ENCODE measurements at places on chromosomes 11 and 22.

DNA sequence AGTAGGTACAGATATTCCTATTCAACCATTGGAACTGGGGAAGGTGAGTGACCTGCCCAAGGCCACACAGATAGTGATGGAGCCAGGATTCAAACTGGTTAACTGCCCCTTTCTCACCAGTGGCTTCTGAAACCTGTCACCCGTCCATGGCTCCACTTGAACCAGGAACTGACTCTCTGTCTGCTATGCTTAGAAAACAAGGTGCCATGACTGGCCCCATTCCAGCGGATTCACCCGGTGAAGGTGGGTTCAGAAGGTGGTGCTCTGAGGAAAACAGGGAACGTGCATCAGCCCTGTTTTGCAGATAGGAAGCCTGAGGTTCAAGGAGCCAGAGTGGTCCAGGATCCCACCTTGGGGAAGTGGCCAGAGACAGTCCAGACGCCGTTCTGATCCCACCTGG, 2.6 kb upstream of the PATZ1 start:
- DNase-seq: no peak

DNA sequence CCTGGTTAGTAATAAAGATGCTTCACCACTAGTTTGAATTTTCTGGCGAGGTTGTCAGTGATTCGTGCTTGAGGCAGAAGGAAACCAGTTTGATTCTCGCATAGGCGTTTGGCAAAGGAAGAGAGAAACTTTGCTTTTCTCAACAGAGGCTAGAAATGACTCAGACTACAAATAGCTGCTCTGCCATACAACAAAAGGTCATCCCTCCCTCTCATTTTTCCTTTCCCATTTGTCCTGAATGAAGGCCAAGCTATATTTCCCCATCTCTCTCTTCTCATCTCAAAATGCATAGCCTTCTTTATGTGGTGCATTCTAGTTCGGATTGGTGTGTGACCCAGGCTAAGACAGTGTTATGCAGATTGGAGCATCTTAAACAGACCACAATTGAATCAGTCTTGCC, 741.4 kb downstream of the NTM start:
- DNase-seq: no peak

DNA sequence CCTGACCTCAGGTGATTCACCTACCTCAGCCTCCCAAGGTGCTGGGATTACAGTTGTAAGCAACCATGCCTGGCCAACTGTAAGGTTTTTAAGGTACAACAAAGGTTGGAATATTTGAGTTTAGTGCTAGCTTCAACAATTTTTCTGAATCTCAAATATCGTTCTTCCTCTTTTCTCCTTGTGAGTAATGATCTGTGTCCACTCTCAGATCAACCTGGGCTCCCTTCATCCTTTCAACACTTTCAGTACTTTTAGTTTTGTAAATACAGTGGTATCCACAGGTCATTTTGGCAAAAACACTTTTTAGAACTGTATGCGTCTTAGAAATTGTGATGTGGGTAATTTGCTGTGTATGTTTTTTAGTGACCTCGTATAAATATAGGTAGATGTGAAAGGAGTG, 7.9 kb downstream of the PACS1 start:
- no peak for DNase-seq

- DNase-seq: no peak
Measured at GRCh38 chr11:117931971-117932370, 2.8 kb upstream of the TMPRSS13 start.

- no peak for DNase-seq
Measured at GRCh38 chr11:3944198-3944597, 88.7 kb downstream of the STIM1 start.

DNA sequence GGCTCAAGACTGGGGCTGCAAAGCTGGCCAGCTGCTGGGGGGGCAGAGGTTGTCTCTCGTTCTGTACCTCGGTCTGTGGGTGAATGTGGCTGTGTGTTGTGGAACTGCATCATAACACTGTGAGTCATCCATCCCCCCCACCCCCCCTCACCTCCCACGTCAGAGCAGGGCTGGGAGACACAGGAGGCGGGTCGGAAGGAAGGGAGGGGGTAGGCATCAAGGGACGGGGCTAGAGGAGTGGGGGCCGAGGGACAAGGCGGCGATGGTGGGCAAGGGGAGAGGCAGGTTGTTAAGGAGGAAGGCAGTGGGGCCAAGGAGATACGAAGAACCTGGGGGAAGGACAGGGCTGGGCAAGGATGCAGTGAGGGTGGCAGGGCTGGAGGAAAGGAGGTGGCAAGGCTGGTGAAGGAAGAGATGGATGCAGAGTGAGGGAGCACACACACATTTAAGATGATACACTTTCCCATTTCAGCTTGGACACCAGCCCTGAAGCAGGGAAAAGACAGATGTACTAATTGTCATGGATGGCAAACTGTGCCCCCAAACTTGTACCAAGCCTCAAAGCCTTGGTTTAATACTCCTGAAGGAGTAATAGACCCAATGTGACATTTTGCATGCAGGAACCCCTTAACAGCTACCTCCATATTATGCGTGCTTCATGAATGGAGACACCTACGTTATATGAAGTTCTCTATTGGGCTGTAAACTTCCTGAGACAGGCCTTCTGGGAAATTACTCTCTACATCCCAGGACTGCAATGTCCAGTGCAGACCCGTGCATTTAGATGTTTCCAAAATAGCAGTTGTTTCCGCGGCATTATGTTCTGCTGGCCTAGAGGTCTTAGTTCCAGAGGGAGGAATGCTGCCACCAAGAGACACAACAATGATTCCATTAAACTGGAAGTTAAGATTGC, at the start of gene YPEL4:
YPEL4 (minus strand) TSS at position 87 of the 913 bp plus-strand sequence. CDS start 2,805 bp downstream, outside the sequence.
- peak; percentile 60 for DNase-seq

- DNase-seq: no peak
Measured at GRCh38 chr22:22021162-22021750, 38.7 kb upstream of the TOP3B start.

DNA sequence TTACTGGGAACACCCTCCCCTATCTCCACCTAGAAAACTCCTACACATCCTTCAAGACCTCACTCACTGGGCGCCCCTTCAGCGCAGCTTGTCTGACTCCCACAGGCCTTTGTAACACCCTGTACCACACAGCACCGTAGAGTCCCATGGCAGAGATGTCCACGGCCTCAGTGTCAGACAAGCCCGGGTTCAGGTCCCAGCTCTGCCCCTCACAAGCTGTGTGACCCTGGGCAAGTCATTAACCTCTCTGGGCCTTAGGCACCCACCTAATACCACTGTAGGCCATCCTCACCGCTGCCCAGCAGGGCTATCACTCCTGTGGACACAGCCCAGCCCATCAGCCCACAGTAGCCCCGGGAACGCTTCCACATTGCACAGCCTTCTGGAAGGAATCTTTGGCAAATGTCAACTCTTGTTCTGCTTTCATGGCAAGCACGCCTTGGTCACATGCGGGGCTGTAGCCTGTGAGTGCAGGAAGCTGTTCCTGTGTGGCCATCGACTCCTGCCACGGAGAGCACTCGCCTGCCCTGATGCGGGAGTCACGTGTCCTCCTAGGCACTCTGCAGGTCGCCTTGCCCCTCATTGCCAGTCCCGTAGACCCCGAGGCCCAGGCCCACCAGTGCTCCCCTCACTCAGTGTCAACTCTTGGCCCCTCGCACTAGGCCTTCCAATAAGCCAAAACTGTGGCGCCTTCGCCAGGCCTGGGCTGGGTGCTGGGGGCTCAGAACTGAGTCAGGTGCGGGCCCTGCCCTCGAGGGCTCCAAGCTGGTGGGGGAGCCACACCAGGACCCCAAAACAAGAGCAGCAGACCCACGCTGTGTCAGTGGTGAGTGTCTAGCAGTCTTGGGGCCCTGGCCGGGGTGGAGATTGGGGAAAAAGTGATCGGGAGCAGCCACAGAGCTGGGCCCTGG, 32.9 kb upstream of the RFPL3 start:
- DNase-seq: no peak

DNA sequence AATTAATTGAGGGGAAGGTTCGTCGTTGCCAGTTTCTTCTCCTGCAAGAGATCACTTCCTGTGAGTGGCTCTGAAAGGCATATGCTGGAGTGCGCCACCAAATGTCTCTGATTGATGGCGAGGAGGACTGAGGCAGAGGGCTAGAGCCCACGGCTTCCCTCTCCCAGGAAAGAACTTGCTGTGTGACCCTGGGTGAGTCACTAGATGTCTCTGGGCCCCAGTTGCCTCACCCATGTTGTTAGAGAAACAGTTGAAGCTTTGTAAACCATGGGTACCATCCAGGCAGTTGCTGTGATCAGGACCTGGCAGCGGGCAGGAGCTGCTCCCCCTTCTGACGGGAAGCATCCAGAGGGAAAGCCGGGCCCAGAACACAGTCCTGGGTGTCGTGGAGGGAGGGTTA, 3.2 kb downstream of the ABCG4 start:
- DNase-seq: no peak

DNA sequence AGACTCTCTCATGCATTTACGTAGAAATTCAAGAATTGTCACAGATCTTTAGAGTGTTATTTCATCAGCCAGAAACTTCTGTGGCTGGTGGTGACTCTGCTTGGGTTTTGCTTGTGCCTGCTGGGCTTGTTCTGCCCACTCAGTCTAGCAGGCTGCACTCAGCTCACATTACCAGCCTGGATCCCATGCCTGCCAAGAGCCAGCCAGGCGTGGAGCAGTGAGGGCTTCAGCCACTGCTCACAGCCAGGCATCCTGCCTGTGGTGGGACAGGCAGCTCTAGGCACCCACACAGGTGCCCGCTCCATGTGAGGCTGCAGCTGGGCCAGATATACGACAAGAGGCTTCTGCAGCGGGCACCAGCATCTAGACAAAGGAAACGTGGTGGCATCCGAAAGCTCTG, 1213.3 kb upstream of the RAG2 start:
- DNase-seq: no peak

GRCh38 chr22:39309881-39310714, 9.3 kb downstream of the RPL3 start:
- no peak for DNase-seq

DNA sequence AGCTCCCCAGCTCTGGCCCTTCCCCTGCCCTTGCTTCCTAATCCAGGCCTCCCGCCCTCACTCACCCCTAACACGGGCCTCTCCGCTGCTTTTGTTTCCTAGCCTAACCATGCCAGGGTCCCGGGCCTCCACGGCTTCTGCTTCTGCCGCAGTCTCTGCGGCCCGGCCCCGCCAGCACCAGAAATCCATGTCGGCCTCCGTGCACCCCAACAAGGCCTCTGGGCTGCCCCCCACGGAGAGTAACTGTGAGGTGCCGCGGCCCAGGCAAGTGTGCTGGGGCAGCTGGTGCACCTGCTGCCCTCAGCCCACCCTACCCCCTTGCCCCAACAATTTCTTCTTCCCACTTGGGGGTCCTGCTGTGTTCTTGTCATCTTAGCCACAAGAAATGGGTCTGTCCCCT, 13.1 kb downstream of the RCOR2 start:
- no peak for DNase-seq

GRCh38 chr22:29833392-29833965, 4.6 kb downstream of the ASCC2 start:
- DNase-seq: no peak

DNA sequence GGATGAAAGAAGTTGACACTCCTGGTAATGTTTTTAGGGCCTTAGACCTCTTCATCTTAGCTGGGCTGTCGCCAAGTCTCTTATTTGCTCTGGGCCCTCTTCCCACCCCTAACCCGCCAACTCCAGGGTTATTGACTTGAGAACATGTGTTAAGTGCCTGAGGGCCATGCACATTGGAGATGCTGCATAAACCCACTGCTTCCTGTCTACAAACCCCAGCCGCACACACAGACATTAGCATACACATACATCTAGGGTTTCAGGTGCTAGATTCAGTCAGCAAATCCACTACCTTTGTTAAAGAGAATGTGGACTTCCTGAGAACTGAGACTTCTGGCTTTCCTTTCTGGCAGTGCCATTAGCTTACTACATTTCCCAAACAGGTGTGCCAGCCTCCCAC, 817 bp downstream of the PANX3 start:
- no peak for DNase-seq

DNA sequence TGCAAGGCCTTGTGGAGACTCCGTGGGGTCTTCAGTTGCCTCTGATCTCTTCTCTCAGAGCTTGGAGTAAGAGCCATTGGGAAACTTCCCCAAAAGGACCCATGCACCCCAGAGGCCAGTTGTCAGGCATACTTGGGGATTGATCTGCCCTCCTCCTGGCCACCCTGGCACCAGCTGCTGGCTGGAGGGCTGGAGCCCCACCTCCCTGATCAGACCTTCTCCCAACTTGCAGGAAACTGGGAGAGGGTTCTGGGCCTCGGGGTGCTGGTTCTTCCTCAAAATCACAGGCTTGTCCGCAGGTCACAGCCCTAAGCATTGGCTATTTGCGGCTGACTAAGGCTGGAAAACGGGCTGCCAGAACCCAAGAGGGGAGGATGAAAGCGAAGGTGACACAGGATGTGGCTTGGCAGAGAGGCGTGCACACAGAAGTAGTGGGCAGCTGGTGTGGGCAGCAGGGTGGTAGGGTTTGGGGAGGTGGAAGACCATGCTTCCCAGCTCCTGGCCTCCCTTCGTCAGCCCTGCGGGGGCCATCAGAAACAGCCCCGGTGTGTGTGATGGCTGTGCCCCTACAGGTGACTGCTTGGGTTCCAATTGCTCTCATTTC, 1.3 kb upstream of the DGKZ start:
- DNase-seq: no peak

GRCh38 chr11:116454020-116454645, 318.7 kb downstream of the BUD13 start:
- DNase-seq: no peak

GRCh38 chr11:106553304-106553703, 465.0 kb downstream of the GUCY1A2 start:
- DNase-seq: no peak

- DNase-seq: no peak
Measured at GRCh38 chr11:133937468-133937867, 19.3 kb downstream of the IGSF9B start.

DNA sequence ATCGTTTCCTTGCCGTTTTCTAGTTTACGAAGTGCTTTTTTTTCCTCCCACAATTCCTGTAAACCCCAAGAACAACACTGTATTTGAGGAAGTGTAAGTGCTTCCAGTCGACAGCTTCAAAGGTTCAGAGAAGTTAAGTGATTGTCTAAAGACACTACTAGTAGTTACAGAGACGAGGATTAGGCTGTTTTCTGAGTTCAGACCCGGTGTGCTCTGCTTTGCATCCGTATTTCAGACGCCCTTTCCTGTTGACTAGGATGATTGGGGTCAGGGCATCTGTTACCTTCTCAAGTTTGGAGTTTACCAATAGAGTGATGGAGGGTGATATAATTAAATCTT, 430 bp downstream of the CLP1 start:
- DNase-seq: no peak

- DNase-seq: no peak
Measured at GRCh38 chr11:120281143-120281795, 41.3 kb downstream of the POU2F3 start.

DNA sequence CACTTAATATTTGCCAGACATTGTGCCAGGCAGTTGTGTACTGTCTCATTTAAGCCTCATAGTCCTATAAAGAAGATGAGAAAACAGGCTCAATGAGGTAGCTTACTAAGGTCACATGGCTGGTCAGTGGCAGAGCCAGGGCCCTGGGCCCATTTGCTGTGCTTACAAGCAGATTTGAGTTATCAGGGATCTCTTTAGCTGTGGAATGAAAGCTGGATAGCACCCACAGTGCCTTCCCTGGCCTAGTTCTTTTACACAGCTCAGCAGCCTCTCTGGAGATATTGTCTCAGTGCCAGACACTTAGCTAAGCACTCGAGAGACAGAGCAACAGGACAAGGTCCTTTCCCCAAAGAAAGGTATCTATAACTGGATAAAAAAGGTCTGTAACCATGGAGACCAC, 6.1 kb downstream of the TMEM86A start:
- no peak for DNase-seq

- DNase-seq: no peak
Measured at GRCh38 chr11:11956006-11956405, 52.4 kb downstream of the DKK3 start.
